ENCODE measurements at places on chromosomes 2 and 18.
A peak's percentile ranks its signal among the peaks of the same experiment; 100 is the strongest.

DNA sequence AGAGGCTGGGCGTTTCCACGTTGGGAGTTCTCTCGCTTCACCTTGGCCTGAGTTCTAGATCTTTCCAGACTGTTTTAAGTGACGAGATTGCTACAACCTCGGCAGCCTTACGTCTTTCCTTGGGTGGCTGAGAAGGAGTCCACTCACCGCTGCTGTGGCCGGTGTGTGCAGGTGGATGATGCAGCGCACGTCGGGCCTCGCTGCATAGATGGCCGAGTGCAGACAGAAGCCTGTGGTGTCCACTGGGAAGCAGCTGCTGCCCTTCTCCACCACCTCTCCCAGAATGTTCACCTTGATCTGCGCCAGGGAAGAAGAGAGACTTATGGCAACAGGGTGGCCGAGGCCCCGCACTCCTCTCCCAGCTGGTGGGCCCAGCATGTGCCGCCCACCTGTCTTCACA, 75.7 kb downstream of the ADD2 start:
- DNase-seq, result no peak

GRCh38 chr2:177547772-177548171, 155.2 kb downstream of the AGPS start:
- no peak for DNase-seq

DNA sequence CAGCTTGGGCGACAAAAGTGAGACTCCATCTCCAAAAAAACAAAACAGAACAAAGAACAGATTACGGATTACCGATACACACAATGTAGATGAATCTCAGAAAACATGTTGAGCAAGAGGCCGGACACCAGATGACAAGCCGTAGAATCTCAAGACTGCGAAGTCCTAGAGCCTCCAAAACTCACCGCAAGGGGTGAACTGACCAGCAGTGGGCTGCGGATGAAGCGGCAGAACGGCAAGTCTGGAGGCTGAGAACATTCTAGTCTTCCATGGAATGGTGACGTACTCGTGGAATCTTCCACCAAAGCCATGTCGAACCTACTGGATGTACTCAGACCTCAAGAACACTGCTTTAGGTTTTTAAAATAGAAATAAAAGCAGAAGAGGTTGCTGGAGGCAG, 198.8 kb downstream of the NDUFA10 start:
- no peak for DNase-seq

GRCh38 chr2:102253140-102253752, 58.1 kb upstream of the IL1RL1 start:
- peak; percentile 82 for DNase-seq

DNA sequence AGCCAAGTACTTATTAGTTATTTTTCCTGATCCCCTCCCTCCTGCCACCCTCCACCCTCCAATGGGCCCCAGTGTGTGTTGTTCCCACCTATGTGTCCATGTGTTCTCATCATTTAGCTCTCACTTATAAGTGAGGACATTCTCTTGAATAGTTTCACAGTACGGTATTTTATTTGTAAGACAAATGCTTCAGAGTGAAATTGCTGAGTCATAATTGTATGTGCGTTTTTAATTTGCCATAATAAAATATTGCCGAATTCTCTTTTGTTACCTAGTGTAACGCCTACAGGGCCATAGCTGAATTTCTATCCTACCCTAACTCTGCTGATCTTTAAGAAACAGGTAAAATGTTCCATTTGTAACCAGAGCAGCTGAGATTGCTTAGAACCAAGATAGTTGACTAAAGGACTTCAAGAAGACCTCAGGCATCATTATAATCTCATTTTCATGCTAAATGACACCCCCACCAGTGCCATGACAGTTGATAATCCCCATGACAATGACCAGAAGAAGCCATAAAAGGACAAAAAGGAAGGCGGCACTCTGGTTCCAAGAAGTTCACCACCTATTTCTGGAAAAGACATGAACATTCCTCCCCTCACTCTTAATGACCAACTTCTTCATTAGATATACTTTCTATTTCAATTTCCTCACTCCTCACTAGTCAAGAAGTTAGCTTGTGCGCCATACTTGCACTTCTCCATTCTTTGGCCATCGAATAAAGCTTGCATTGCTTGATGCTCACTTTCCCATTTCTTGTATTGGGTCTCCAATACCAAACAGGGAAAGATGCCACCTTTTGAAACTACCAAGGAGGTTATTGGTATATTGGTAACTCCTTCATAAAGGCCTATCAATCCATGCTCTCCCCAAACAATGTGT, 18.4 kb downstream of the SCN9A start:
- DNase-seq, result no peak

DNA sequence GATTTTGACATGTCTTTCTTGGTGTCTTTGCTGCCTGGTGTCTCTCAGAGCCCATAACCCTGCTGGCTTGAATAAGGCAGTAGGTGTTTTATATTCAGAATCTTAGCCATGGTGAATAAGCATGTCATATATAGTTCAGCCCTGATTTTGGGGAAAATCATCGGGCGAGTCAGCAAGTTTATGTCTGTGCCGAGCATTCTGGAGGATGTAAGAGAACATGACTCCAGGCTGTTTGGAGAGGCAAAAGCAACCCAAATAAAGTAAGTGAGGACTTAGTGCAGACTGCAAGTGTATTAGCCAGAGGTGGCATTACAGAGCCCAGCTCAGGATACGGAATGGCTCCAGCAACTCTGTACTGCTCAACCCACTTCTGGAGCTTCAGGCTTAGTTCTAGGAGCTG, 50.3 kb downstream of the TCF7L1 start:
- DNase-seq, result no peak

- no peak for DNase-seq
These were observed 1.1 kb downstream of the MAP4K3 start for GRCh38 chr2:39435741-39436591.

- DNase-seq, result no peak
These were observed 286.8 kb downstream of the MYCN start for GRCh38 chr2:16226943-16227664.

- DNase-seq, result no peak
These were observed 72.4 kb downstream of the MYCN start for GRCh38 chr2:16012626-16013358.

DNA sequence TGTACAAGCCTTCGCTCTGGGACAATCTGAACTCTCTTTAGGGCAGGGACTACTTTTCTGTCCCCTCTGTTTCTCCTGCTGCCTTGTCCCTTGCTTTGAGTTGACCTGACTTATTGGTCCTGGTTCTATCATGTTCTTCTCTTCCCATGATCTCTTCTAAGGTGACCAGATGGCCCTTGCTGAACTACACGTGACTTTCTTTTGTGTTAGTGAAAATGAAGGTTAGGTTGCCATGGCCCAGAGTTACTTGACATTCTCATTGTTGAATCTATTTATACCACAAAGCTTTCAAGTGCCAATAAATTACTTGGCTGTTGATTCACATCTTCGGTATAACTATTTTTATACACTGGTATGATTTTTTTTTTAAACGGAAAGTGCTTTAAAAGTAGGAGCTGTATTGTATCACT, 24.4 kb downstream of the MRPL33 start:
- DNase-seq, result no peak

DNA sequence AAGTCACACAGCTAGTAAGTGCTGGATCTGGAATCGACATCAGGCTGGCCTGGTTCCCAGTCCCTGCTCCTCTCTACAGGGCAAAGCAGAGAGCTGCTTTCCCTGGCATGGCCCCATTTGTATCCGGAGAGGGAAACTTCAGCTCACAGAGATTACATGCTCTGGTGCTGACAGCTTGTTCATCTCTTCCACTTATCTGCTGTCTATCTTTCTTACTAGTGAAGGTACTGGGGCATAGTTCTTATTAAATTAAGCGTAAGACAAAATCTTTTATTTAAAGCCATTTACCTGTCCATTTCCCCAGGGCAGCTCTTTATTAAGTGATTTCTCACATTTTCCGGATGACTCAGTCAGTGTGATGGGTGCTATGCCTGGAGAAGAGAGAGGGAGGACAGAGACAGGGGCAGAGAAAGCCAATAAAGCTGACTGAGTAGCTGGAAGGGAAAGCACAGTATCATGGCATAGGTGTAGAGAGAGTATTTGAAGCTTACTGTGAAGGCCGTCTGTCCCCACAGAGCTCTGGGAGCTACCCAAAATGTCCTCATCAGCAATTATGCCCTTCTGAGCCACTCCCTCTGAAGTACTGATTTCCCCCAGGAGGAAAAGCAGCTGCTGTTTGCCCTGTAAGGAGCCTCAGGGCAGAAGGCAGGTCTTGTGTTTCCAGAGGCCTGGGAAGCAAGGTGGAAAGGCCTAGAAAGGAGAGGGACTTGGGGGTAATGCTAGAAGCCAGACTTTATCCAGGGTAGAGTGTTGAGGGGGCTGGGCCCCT, 44.1 kb upstream of the EPAS1 start:
- no peak for DNase-seq

GRCh38 chr2:40103590-40103989, 324.5 kb upstream of the THUMPD2 start:
- DNase-seq, result no peak

DNA sequence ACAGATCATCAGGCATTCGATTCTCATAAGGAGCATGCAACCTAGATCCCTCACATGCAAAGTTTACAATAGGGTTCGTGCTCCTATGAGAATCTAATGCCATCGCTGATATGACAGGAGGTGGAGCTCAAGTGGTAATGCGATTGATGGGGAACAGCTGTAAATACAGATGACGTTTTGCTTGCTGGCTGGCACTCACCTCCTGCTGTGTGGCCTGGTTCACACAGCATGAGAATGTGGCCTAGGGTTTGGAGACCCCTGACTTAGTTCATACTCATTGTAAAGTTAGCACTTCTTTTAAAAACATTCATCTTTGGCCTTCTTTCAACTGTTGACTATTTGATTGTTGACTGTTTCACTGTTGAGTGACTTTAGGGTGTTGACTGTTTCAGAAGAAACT, 8.7 kb upstream of the CHMP1B start:
- no peak for DNase-seq

DNA sequence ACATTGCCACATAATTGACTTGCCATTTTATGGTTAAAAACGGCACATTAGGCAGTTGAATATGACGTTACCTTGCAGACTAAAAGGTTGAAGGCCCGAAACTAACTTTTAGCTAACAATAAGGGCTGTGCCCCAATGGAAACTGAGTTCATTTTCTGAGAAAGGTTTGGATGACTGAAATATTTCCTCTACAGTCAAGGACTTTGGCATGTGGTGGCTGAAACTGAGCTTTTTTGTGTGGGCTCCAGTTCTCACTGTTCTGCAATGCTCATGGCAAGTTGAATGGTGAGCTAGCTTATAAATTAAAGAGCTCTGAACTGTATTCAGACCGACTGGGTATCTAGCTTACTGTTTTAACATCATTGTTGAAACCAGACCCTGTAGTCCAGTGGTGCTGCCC, 23.8 kb upstream of the TXNDC2 start:
- DNase-seq, result peak; percentile 64

GRCh38 chr2:61074100-61074499, 8.4 kb downstream of the SANBR start:
- no peak for DNase-seq

- no peak for DNase-seq
These were observed 342.6 kb downstream of the CTNNA2 start for GRCh38 chr2:79855264-79856006.

DNA sequence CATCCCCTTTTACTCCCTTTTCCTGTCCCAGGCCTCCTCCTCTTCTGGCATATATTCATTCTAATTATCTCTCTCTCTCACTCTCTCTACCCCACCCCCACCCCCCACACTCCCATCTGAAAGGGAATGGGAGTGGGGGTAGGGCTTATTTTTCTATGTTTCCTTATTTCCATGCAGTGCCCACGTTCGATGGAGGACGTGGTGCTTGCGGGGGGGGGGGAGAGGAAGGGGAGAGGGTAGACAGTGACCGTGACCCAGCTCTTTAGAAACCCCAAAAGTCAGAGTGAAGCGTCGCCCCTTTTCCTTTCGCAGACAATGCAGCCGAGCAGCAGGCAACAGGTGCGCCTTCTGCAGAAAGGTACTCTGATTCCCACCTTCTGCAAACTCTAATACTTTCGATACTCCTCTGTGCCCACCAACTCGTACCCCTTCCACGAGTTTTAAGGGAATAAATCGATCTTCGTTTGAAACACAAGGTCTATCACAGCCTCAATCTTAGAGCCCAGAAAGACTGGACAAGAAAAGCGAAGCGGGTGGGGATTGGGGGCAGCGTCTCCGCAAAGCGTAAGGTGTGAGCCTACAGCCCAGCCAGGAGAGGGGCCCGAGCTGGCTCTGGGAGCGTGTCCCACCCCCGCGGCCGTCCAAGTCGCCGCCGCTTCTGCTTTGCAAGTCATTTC, 891 bp upstream of the NR4A2 start:
- no peak for DNase-seq

DNA sequence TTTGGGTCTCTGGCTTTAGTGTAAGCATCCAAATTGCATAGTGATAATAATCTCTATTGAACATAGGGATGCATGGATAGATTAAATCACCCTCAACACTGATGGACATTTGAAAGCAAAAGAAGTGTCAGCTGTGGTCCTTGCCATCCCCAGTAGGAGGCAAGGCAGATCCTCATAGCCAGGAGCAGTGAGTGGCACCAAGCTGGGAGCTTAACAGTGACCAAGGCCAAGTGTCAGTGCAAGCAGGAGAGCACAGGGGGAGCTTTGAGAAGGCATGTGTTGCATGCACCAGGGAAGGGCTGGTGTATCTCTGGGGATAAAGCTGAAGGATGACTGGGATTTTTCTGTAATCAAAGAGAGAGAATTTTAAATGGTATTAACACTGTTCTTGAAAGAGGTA, 14.7 kb downstream of the SLC14A1 start:
- no peak for DNase-seq

GRCh38 chr2:8234757-8235374, 447.0 kb upstream of the ID2 start:
- DNase-seq, result no peak

- no peak for DNase-seq
These were observed 380.1 kb downstream of the SOX11 start for GRCh38 chr2:6072276-6072675.
